ENCODE measurements at places on chromosomes 12 and 14.

DNA sequence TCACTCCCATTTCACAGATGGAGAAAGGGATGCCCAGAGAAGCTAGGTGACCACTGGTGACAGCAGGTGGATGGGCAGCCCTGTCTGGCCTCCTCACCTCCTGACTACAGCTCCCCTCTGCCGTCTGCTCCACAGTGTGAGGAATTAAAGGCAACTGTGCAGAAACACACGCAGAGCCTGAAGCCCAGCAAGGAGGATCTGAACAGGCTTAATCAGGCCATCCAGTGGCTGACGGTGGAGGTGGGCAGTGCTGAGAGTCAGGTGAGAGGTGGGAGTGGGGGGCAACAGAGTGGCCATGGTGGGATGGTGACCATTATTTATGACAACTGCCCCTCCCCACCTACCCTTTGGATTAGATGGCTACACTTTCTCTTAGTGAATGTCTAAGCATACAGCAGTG lies 1.2 kb downstream of the KRT86 start:
- H3K27me3 ChIP-seq, result no peaks in the 10 kb centered on the region
- no peak for DNase-seq
- H3K27ac ChIP-seq, result no peak overlapping the region

- DNase-seq, result no peak
- H3K36me3 ChIP-seq, result no peaks in the 10 kb centered on the region
- no peaks in the 10 kb centered on the region for H3K4me1 ChIP-seq
- H3K4me3 ChIP-seq, result no peak overlapping the region
- no peak overlapping the region for H3K27ac ChIP-seq
Measured at GRCh38 chr12:52193991-52194390, 2.2 kb upstream of the KRT80 start.

GRCh38 chr12:24360057-24360456 lies 410.6 kb upstream of the SOX5 start:
- H3K4me1 ChIP-seq, result no peaks in the 10 kb centered on the region
- no peaks in the 10 kb centered on the region for H3K36me3 ChIP-seq
- H3K27me3 ChIP-seq, result no peaks in the 10 kb centered on the region
- no peak overlapping the region for H3K4me3 ChIP-seq

DNA sequence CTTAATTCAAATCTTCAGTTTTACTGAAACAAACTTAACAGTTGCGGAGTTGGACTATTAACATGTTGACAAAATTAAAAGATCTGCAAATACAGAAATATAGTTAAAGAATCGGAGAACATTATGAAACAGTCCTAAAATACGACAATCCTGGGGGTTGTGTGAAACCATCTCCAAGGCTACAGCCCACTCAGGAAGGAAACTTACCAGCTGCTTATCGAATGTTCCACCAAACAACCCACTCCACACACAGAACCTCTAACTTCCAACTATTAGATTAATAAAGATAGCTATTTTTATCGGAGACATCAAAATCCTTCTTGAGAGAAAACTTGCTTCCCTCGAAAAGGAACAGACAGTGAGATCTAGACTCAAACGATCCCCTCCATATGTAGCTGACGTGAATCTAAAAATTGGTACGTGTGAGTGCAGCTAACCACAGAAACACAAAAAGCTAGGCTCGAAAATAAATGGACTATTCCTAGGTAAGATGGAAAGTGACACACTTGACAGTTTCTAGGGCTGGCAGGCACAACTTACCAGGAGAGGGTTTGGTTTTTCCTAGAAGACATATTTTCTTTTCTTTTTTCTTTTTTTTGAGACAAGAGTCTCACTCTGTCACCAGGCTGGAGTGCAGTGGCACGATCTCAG lies 12.9 kb downstream of the VPS37B start:
- DNase-seq, result no peak
- H3K27me3 ChIP-seq, result no peaks in the 10 kb centered on the region

DNA sequence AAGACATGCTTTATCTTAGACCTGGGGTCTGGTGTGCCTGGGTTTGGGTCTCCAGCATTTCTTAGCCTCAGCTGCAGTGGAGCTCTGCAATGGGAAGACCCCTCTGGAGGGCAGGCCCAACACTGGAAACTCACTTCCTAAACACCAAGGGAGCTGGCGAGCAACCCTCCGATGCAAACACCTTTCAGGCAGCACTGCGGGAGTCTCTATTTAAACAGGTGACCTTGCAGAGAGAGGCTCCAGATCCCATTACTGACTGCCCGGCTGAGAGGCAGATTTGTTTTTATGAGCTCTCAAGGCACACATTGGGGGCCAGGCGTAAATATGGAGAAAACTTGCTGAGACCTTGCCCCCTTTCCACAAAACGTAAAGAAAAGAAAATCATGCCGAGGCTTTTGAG lies 195.5 kb downstream of the PAX9 start:
- no peaks in the 10 kb centered on the region for H3K27me3 ChIP-seq
- no peak overlapping the region for H3K4me3 ChIP-seq
- H3K4me1 ChIP-seq, result no peaks in the 10 kb centered on the region
- no peaks in the 10 kb centered on the region for H3K36me3 ChIP-seq

- no peak overlapping the region for H3K4me3 ChIP-seq
- H3K36me3 ChIP-seq, result no peaks in the 10 kb centered on the region
- H3K27me3 ChIP-seq, result no peaks in the 10 kb centered on the region
- H3K27ac ChIP-seq, result no peak overlapping the region
- DNase-seq, result no peak
Measured at GRCh38 chr12:40055228-40055579, 50.7 kb downstream of the SLC2A13 start.

GRCh38 chr12:51759175-51759574 lies 89.3 kb downstream of the FIGNL2 start:
- no peaks in the 10 kb centered on the region for H3K27me3 ChIP-seq
- H3K36me3 ChIP-seq, result no peaks in the 10 kb centered on the region
- no peak overlapping the region for H3K4me3 ChIP-seq
- no peak overlapping the region for H3K27ac ChIP-seq

GRCh38 chr14:103898711-103899110 lies 29.5 kb upstream of the TDRD9 start:
- no peaks in the 10 kb centered on the region for H3K27me3 ChIP-seq
- H3K4me1 ChIP-seq, result no peaks in the 10 kb centered on the region
- H3K36me3 ChIP-seq, result no peaks in the 10 kb centered on the region
- H3K4me3 ChIP-seq, result no peak overlapping the region
- DNase-seq, result no peak

- H3K4me1 ChIP-seq, result no peaks in the 10 kb centered on the region
- no peaks in the 10 kb centered on the region for H3K27me3 ChIP-seq
- DNase-seq, result no peak
Measured at GRCh38 chr12:74890237-74890599, 319.4 kb downstream of the KCNC2 start.

- no peak for DNase-seq
- H3K36me3 ChIP-seq, result no peaks in the 10 kb centered on the region
Measured at GRCh38 chr12:59036973-59037762, 116.9 kb upstream of the LRIG3 start.

DNA sequence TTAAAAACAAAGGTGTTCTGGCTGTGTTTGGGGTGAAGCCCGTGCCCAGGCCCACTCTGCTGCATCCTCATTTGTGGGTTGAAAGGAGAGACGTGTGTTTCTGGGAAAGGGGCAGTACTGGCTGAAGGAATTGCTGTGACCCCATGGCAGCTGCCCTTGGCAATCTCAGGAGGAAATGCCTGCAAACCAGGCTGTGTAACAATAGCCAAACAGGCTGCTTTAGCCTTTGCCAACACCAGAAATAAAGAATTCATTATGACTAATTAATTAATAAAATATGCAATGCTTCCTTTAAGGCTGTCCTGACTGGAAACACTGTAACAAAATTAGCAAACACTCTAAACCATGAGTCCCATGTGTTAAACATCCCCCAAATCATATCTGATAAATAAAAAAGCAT lies 53.0 kb upstream of the KRR1 start:
- no peak overlapping the region for H3K4me3 ChIP-seq
- no peaks in the 10 kb centered on the region for H3K27me3 ChIP-seq
- H3K36me3 ChIP-seq, result no peaks in the 10 kb centered on the region
- no peak overlapping the region for H3K27ac ChIP-seq
- no peak for DNase-seq

DNA sequence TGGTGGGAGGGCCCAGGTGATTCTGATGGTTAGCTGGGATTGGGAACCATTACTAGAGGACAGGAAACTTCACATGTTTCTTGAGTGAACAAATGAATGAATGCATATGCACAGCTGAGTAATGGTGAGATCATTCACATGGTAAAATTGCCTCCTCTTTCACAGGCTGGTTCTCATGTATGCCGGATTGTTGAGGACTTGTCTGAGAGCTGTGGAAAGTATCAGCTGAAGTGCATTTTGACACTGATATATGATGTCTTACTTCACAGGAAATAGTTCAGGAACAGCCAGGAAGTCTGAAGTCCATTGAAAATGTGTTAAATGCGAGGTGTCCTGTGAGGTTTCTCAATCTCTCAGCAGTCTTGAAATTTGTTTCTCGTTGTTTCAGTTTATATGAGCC lies 77.6 kb upstream of the DACT1 start:
- H3K36me3 ChIP-seq, result no peaks in the 10 kb centered on the region
- H3K4me1 ChIP-seq, result no peaks in the 10 kb centered on the region
- H3K27ac ChIP-seq, result no peak overlapping the region
- H3K27me3 ChIP-seq, result no peaks in the 10 kb centered on the region
- H3K4me3 ChIP-seq, result no peak overlapping the region

DNA sequence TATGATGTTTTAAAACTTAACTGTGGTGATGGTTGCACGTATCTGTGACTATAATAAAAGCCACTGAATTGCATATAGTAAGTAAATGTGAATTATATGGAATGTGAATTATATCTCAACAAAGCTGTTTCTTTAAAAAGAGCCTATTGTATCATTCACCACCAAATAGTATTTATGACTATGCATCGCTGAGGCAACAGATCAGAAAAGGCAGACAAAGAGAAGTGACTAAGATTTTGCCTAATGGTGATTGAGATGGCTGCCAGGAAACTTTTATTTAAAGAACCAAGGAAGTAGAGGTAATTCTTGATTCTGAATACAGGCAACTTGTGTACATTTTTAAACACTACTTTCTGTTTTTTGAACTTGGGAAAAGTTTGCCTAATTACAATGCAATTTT lies 31.7 kb downstream of the DHRS7 start:
- H3K4me3 ChIP-seq, result no peak overlapping the region
- no peak for DNase-seq
- no peaks in the 10 kb centered on the region for H3K27me3 ChIP-seq
- H3K36me3 ChIP-seq, result no peaks in the 10 kb centered on the region
- H3K4me1 ChIP-seq, result no peaks in the 10 kb centered on the region
- H3K27ac ChIP-seq, result no peak overlapping the region

GRCh38 chr12:108335349-108336119 lies 3.6 kb downstream of the CMKLR1 start:
- H3K27me3 ChIP-seq, result no peaks in the 10 kb centered on the region
- no peaks in the 10 kb centered on the region for H3K36me3 ChIP-seq
- H3K4me3 ChIP-seq, result no peak overlapping the region
- no peak overlapping the region for H3K27ac ChIP-seq

GRCh38 chr14:100564512-100564911 lies 22.7 kb downstream of the BEGAIN start:
- H3K36me3 ChIP-seq, result no peaks in the 10 kb centered on the region
- H3K4me3 ChIP-seq, result no peak overlapping the region
- peaks cover 5% of the 10 kb centered on the region for H3K4me1 ChIP-seq
- no peak for DNase-seq
- H3K27ac ChIP-seq, result no peak overlapping the region
- peaks cover 9% of the 10 kb centered on the region for H3K27me3 ChIP-seq

DNA sequence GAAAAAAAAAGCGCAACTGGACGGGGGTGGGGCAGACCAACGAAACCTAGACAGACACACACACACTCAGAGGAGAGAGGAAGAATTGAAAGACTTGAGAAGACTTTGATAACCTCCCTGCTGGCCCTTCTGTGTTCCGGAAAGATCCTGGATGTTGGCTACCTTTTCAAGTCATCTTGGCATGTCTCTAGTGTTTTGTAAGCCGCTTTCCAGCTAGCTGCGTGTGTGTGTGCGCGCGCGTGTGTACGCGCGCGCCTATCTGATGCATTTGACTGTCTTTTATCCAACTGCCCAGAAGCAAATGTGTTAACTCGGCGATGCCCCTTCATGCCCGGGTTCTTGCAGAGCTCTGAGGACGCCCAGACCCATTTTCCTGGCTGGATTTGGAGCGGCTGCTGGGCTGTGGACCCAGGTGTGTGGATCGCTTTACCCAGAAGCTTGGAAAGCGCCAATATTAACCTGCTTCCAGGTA lies 664 bp downstream of the LRFN5 start:
- H3K4me3 ChIP-seq, result no peak overlapping the region
- DNase-seq, result no peak
- H3K27me3 ChIP-seq, result peaks cover 23% of the 10 kb centered on the region

- H3K4me3 ChIP-seq, result peak overlapping the region; percentile 99
- no peak for DNase-seq
- no peaks in the 10 kb centered on the region for H3K27me3 ChIP-seq
Measured at GRCh38 chr14:105064001-105064400, 1.2 kb downstream of the GPR132 start.

- no peak overlapping the region for H3K27ac ChIP-seq
- no peaks in the 10 kb centered on the region for H3K4me1 ChIP-seq
- H3K4me3 ChIP-seq, result no peak overlapping the region
- DNase-seq, result no peak
- no peaks in the 10 kb centered on the region for H3K27me3 ChIP-seq
Measured at GRCh38 chr12:31005944-31006361, 67.7 kb upstream of the DDX11 start.

DNA sequence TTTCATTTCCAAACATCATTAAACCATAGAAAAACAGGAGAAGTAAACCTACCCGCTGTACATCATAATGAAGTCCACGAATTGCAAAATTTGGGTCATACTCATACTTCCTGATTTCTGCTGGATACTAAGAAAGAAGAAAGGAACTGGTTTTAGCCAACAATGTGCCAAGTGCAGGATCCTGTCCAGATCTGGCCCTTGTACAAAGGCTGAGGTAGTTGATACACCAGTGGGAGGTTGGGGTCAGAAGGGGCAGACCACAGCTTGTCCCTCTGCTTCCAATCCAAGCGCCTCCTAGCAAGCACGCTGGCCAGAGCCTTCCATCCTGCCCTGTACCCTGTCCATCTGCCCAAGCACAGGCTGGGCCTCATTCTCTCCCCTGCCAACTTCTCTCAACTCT lies 34.2 kb downstream of the NT5DC3 start:
- H3K36me3 ChIP-seq, result no peaks in the 10 kb centered on the region
- H3K27ac ChIP-seq, result no peak overlapping the region
- no peaks in the 10 kb centered on the region for H3K27me3 ChIP-seq
- H3K4me1 ChIP-seq, result no peaks in the 10 kb centered on the region

- H3K4me3 ChIP-seq, result no peak overlapping the region
- no peak overlapping the region for H3K27ac ChIP-seq
- H3K36me3 ChIP-seq, result no peaks in the 10 kb centered on the region
- no peaks in the 10 kb centered on the region for H3K4me1 ChIP-seq
Measured at GRCh38 chr12:84056-84455, 17.5 kb downstream of the IQSEC3 start.
